Hematopoietic multipotent progenitor cell treated with erythropoietin and hydrocortisone succinate and interleukin-3 and kit ligand, for 17 days (in vitro differentiated cells): ENCODE measurements at places on chromosomes 5 and 9.

DNA sequence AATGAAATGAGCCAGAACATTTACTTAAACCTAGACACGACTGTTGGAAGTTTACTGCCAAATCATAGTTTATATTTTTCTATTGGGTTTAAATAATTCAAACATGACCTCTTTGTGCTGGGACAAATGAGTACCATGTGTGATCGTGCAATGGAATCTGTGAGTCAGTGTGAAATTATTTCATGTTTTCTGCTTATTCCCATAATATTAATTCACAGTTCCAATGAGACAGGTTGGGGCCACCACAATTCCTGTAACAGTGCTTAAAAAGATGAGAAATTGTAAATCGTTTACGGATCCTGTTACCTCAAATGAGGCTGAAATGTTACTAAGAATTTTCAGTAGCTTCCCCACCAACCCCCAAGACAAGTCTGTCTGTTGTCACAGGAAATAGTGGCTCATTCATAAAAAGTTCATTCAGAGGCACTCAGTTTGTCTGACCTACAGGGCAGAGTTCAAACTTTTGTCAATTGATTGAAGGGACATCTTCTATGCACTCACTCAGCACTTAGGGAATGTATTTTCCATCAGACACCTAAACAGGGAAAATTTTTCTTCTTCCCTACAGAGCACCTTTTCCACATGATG is 563.9 kb upstream of the ADAMTS16 start:
- DNase-seq: no peak

GRCh38 chr5:127561254-127561653 is 43.8 kb downstream of the PRRC1 start:
- DNase-seq: no peak

DNA sequence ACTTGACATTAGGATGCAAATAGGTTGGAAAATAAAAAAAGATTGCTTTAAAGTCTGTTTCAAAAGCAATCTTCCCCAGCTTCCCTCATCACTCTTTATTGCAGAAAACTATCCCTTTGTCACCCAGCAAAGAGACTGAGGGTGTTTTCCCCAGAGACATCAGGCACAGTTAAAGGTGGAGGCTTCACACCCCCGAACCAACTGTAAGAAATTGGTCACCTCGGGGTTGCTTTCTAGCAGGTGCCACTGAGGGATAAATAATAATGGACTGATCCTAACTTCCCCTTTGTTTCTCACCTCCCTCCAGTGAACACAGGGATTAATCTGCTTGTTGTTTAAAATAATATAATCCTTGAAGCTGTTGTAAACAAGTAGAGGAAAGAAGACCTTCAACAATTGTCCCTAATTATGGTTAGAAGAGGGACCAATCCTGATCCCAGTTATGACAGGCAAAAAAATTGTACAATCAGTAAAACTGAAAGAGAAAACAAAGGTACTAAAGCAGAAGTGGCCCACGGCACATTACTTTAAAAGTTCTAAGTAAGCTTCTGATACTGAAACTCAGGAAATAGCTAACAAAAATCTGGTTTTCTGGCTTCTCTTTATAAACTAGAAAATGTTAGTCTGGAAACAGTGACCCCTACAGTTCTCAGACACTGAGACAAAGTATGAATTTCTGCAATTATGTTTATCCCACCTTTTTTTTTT is 6.6 kb upstream of the PCSK1 start:
- no peak for DNase-seq

GRCh38 chr5:180792287-180792964 is 10.2 kb downstream of the MGAT1 start:
- DNase-seq: no peak

GRCh38 chr5:139915266-139915665 is 119.7 kb downstream of the PSD2 start:
- DNase-seq: no peak

DNA sequence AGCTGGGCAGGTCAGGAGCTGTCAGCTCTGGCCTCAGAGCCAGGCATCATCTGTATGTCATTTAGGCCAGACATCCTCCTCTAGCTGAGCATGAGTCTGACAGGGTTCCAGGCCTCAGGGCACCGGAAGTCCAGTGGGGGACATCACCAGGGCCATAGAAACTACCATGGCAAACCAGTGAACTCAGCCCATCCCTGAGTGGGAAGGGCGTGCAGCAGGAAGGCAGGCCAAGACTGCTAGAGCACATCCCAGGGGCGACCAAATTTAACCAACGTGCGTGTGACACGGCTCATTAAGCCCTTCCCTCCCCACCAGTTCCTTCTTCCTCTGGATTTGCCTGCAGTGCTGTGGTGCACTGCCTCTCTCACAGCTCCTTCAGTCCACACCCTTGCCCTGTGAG is 75.9 kb downstream of the COL27A1 start:
- DNase-seq: no peak

DNA sequence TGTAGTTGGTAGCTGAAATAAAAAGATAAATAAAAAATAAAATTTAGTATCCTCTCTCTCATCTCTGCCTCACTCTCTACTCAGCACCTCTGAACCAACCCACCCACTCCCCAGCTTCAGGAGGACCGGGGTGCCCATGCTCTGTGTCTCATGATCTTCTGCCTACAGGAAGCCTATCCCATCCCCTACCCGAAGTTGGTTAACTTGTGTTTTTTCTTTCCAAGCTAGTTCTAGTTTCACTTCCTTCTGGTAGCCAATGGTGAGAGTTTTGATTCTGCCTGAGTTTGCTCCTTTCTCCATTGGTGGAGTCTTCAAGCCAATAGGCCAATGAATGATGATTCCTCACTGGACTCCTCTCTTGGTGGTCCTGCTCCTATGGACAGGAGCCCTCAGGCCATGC is 32.1 kb downstream of the SNX24 start:
- DNase-seq: no peak

- no peak for DNase-seq
Observed at GRCh38 chr5:162888268-162888667, 549.1 kb upstream of the CCNG1 start.

GRCh38 chr5:143594902-143595818 is 191.7 kb upstream of the NR3C1 start:
- no peak for DNase-seq

- no peak for DNase-seq
Observed at GRCh38 chr9:89926691-89927220, 321.9 kb downstream of the GADD45G start.

DNA sequence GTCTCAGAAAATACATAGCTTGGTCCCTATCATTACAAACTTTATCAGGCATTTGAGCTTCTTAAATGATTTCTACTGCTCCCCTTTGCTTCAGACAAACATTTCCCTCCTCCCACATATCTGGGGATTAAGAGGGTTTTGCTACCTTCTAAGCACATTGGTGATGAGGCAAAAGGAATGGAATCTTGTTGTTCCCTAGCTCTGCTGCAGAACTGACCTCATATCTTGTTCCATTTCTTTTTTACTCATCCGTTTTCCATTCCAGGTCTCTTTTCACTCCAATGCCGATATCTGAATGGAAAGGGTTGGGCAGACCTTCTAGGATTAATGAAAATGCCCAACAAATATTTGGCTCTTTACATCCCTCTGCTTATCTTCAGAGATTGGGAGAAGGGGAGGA is 444.6 kb downstream of the ZNF608 start:
- no peak for DNase-seq

DNA sequence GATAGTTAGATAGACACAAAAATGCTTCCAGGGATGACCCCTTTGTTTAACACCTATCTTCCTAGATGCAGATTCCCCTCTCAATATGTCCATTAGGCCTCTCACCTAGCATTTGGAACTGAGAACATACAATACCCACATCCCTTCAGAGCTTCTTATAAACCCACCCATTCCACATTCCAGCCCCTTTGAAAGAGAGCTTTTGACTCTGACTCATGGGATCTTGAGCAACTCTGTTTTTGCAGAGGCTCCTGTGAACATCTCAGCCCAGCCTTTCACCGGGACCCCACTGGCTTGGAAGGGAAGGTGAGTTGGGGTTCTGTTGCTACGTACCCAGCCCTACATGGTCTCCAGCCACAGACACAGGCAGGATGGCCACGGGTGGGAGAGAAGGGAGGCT is 195.5 kb downstream of the FRMD3 start:
- no peak for DNase-seq

DNA sequence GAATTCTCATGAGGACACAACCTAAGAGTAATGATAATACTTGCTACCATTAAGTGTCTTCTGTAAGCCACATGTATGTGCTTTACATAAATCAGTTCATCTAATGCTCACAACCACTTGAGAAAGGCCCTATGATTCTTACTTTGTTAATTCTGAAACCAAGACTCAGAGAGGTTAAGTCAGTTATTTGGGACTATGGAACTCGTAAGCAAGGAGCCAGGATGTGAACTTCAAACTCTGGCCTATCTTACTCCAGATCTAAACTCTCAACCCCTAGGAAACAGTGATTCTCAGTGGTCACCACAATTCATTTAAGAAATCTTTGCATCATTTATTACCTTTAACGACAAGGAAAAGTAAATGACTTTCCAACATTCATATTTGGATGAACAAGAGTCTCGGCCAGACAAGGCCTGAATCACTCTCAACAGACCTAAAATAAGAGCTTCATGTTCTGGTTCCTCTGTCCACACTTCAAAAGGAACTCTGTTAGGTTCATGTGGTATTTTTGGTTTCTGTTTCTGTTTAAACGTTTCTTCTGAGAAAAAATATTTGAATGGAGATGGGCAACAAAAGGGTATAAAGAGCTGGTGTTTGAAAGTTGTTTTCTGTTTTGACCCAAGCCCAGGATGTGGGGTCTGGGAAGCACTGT is 104.8 kb downstream of the LPAR1 start:
- no peak for DNase-seq

- no peak for DNase-seq
Observed at GRCh38 chr5:32783661-32784060, 72.5 kb downstream of the NPR3 start.

DNA sequence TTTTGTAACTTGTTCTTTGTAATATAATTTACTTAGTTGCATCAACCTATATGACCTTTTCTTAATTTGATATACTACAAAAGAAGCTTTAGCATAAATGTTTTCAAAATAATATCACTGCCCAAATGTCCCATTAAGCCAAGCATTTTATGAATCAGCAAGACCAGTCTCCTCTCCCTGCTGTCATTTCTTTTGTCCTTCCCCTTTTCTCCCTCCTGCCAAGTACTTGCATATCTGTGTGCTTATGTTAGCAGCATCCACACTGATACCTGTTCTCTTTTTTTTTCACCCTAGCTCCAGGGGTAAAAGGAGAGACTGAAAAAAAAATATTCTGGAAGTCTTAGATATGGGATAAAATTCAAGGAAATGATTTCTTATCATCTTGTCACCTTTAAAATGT is 69.7 kb downstream of the ZSWIM6 start:
- DNase-seq: no peak

DNA sequence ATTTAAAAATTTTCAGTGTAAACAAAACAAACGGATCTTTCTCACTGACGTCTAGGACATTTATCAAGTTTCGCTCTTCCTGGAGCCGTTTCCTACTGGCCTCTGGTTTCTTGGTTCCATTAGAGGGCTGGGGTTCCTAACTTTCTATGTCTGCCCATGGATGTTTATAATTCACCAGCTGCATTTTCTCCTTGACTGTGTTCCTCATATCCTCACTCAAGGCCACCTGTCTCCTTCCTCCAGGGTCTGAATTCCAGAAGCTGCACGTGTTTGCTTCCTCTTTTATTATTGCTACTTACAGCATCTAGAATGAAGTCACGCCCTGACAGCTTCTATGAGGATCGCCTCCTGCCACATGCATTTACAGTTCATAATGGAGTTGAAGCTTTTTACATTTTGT is 74.1 kb upstream of the BASP1 start:
- no peak for DNase-seq

DNA sequence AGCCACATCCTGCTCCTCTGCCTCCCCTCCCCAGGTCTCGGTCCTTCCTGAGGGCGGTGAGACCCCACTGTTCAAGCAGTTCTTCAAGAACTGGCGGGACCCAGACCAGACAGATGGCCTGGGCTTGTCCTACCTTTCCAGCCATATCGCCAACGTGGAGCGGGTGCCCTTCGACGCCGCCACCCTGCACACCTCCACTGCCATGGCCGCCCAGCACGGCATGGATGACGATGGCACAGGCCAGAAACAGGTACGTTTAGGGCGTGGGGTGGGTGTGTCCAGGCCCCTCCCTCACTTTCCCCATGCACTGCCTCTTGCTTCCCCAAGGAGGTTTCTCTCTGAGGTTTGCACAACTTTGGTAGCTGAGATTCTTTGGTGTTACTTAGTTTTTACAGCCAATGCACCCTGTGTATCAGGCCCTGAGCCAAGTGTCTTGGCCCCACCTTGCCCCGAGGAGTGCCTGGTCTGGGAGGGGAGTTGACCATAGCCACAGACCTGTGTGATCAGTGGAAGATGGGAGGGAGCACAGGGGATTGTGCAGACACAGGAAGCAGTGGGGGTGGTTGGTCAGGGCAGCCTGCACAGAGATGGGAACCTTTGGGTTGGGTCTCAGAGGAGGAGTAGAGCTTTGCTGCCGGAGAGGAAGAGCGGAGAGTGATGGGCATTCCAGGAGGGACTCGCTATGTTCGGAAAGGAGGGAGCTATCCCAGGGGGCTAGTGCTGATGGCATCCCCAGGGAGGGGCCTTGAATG is 50.8 kb downstream of the GSN start:
- no peak for DNase-seq

DNA sequence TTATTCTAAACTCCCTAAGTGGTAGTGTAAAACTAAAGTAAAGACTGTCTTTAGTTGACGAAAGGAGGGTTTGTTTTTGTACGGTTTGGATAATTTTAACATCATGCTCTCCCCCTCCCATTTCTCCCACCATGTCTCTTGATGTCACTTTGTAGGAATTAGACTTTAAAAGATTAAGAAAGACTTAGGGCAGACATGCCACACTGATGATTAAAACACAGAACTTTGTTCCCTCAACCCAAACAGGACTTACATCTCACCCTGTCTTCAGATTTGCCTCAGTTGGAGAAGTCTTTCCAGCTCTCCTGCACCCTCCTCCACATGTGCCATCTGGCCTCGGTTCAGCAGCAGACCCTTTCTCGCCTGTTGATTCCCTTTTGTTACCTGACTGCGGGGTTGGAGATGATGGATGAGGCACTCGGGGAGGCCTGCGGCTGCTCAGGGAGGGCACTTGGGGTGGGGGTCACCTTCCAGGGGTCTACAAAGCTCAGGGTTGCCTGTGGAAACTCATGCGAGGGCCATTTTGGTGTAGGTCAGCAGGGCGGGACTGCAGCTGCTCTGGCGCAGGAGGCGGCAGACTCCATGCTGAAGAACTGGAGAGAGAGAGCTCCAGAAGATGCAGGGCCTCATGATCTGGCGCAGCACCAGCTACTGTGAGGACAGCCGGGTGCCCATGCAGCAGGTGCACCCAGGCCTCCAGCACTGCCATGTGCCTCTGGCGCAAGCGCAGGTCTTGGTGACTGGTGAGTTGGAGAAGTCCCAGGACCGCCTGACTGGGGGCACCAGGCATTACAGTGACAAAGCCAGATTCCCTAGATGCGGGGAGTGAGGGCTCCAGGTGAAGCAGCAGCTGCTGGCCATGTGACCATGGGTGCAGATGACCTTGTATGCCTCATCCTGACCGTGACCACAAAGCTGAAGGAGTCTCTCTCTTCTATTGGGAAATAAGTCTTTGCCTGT is 24.5 kb upstream of the EXOC3 start:
- no peak for DNase-seq
